LHCN-M2 (cell line): ENCODE measurements at places on chromosomes 7 and 10. TPM values are rescaled to one million over a fixed set of nuclear protein-coding genes. Genes with fewer than 3 reads are reported as not detected.

The ANKRD30A gene
- total RNA-seq: not detected in 2 replicates

The GPER1 gene
- 0.32 and 0.63 TPM in 2 replicates for total RNA-seq

The CCSER2 gene
- 20.8 and 25.0 TPM in 2 replicates for total RNA-seq

The LIPF gene
- 0.32 TPM in 1 of 2 replicates, not detected in the other for total RNA-seq

- no peak for DNase-seq
Measured at GRCh38 chr10:57973451-57973850, 294.2 kb downstream of the IPMK start.

- peak; percentile 79 for DNase-seq
Measured at GRCh38 chr7:80622541-80622940, 15.9 kb upstream of the CD36 start.

- DNase-seq: no peak
Measured at GRCh38 chr10:17212802-17213221, 11.3 kb upstream of the TRDMT1 start.

GRCh38 chr7:108376206-108376605 lies 80.0 kb downstream of the NRCAM start:
- no peak for DNase-seq

DNA sequence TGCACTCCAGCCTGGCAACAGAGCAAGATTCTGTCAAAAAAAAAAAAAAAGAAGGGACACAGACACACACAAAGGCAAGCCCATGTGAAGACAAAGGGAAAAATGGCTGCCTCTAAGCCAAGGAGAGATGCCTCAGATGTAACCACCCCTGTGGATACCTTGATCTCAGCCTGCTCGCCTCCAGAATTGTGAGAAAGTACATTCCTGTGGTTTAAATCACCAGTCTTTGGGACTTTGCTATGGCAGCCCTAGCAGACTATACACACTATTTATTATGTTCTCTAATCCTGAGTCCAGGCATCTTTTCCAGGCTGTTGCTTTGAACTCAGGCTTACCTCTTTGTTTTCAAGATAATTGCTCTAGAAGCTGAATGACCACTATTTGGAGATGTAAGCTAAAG lies 494.3 kb downstream of the GALNT17 start:
- peak; percentile 86 for DNase-seq

GRCh38 chr7:148708026-148708885 lies 9.6 kb downstream of the CUL1 start:
- no peak for DNase-seq

DNA sequence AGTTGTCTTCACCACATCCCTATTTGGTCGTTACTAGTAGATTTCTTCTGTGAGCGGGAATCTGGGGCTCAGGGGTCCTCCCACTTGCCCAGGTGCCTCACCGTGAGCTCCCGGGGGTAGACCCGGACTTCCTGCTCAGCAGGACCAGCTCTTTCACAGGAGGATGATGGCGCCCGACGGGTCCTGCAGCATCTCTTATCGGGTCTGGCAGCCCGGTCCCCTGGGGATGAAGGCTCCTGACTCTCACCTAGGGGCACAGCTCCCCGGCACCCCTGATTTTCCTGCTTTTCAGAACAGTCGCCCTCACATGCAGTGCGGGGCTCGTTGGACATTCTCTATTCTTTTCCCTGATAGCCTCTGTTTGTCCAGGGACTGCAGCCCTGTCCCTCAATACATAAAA lies 33.0 kb upstream of the SHH start:
- no peak for DNase-seq

DNA sequence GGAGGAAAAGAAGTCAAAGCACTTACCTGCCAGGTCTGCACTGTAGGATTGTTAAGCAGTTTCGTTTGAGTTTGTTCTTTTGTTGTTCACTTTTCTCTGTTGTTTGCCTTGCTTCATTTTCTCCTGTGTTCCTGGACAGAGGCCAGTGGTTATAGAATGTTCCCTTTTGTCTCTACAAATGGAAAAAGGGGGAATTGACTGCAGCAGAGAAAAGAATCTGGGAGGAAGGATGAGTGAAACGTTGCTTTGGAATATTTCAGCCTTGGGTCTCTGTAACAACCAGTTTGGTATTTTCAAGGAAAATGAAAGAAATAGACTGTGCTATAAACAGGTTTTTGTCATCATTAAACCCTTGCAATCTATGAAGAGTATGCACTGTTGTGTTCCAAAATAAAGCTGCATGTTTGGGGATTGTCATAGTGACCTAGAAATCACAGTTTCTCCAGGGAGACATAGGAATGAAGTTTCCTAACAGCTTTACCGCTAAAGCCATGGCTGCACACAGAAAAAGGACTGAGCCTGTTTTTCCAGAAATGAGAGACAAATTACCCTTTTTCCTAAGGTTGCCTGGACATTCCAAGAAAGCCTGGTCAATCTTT lies 60.8 kb upstream of the HABP2 start:
- DNase-seq: no peak

- DNase-seq: peak; percentile 53
Measured at GRCh38 chr10:75283671-75284470, 48.1 kb upstream of the COMTD1 start.

GRCh38 chr7:129014501-129015101 lies 40.3 kb downstream of the TNPO3 start:
- no peak for DNase-seq

DNA sequence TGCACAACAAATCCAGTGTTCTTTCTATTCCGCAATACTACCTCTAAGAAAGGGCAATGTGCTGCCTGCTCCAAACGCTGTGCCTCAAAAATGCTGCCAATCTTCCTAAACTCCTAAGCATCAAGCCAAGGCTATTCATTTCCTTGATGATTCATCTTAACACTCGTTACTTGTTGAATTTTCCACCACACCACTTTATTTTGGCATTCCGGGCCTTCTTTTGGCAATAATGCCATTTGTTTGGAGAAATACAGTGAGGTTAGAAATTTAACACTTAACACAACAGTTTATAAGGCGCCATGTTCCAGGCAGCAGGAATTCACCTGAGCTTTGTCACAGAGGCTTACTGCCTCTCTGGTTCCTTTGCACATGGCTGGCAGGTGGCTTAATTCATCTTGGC lies 82.6 kb upstream of the ABCB5 start:
- peak; percentile 14 for DNase-seq
